ENCODE measurements at places on chromosomes 16 and 17.

GRCh38 chr17:72403713-72404209, 282.9 kb downstream of the SOX9 start:
- no peak for DNase-seq

DNA sequence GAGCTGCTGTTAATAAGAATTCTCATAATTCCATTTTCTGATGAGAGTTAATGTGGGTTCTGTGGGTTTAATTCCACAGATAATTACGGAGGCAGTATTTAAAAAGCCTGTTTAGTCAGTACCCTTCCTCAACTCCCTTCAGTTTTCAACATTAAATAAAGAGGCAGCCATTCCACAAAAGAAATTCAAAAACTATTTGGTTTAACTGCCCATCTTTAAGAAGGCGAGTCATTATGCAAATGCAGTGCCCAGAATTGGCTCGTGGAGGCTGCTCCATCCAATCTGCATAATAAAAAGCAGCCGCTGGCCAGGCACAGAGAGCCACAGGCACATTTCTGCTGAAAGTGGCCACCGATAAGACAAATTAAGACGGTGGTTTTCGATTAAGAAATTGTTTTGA, 194.4 kb upstream of the TOX3 start:
- no peak for DNase-seq

DNA sequence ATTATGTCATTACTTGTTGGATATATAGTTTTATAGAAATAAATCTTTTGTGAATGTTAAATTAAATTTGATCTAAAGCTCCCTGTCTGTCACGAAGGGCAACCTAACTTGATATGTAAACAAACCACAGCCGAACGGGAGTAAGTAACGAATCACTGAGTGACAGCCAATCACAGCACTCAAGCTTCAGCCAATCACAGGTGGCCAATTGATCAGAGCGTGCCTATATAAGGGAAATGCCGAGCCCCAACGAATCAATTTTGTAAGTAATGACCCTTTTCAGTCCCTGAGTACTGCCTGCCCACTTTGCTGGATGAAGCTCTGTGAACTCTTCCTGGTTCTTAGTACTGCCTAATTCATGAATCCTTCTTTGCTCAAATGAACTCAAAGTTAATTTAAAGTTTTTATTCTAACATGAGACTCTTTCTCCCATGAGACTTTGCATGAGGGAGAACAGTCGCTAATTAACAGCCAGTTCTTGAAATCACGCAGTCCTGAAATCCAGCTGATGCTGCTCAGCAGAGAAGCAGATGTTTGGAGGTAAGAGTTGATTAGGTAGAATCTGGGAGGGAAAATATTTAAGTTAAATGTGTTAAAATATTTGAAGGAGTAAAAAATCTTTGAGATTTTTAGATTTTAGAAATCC, 302.2 kb downstream of the CNTNAP4 start:
- DNase-seq = no peak

GRCh38 chr16:23466162-23466885, 13.3 kb upstream of the COG7 start:
- DNase-seq = no peak

DNA sequence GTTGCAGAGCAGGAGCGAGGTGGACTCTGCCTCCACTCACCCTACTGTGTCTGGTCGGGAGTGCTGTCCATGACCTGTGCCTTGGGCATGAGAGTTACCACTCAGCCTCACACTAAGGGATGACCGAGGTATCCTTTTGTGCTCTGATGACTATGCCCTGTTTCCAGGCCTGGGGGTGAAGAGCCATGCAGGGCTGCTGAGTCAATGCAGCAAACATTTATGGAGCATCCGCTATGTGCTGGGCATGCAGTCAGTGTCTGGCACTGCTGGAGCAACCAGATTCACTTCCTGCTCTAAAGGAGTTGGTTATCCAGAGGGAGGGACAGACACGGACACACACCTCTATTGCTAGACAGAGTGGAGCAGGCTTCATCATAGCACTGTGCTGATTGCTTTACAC, 7.6 kb upstream of the HNF1B start:
- DNase-seq = no peak

DNA sequence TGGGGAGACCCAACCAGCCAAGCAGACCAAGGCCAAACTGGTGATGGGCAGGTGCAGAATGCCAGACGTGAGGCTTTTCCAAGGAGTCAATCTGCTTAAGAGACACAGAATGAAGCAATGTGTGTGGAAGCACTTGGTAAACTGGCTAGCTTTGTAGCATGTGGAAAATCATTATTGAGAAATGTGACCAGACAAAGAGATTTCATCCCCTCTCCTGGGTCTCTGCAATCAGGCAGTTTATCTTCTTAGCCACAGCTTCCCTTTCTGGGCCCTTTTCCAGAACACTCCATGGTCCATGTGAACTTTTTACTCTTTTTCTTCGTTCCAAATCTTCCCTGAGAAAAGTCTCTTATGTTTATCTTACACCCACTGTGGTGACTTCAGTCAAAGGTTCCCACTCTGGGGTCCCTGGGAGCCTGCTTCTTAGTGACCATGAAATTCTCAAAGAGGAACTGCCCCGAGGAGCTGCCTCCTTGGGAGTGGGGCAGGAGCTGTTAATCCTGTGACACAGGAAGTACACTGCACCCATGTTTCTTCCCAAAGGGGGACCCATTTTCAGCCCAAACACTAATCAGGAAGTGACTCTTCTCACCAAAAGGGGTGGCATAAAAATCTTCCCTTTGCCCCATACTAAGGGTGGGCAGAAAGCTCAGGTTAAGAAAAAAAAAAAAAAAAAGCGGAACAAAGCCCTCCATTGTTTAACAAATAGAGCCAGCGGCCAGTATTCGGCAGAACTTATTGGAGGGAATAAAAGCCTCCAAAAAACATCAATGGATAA, 346.2 kb upstream of the ASIC2 start:
- DNase-seq = no peak

DNA sequence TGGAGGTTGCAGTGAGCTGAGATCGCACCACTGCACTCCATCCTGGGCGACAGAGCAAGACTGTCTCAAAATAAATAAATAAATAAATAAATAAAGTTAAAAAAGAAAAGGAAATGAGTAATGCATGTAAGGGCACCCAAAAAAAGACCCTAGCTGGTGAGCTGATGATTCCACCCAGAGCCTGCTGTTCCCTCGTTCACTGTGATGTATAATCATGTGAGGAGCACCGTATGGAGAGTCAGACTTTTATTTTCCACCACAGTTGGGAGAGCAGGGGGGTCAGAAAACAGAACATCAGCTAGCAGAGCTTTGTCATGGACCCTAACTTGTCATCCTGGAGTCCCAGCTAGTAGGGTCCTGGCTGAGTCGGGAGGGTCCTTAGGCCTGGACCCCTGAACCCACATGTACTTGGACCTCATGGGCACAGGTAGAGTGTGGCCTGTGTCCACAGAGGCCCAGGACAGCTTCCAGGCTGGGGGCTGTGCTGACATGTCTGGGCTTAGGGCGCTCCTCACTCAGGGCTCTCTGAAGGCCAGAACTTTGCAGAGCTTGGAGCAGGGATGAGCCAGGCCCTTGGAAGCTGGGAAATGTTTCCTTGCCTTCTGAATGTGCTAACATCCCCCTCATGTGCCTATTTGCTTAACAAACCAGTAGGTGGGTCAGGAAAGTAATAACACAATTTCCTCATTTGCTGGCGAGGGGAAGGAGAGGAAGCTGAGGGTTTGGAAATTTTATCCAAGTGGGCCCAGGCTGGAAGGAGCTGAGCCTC, 18.8 kb upstream of the LASP1NB start:
- DNase-seq = no peak

DNA sequence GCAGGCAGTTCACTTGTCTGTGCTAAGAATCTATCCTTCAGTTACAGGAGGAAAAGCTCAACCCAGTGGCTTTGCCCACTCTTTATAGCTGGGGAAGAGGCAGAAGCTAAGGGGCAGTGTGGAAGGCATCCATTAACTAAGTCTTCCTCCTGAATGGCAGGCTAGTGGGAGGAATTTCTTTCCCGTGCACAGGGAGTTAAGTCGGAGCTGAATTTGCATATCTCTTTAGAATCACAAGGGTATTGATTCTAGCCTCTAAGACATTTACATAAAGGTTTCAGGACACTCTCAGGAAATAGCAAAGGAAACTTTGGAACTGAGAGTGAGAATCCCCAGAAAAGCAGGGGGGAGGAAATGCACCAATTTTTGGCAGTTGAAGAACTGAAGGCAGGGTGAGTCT, 245.6 kb downstream of the CA10 start:
- no peak for DNase-seq

DNA sequence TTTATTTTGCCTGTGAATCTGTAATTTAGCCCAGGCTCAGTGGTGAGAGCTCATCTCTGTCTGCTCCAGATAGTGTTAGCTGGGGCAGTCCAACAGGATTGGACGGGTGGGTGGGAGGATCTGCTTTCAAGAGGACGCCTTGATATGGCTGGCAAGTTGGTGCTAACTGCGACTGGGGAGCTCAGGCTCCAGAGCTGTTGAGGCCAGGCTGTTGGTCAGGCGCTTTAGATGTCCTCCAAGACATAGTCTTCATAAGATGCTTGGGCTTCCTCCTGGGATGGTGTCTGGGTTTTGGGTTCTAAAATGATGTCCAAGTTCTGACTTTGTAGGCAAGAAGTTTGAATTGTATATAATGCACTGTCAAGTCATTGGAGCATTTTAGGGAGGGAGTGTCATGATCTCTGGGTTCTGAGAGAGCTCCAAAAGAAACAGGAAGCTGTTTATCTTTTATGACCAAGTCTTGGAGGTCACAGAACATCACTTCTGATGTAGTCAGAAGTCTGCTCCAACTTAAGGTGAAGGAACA, 12.8 kb upstream of the PCTP start:
- no peak for DNase-seq
